ENCODE measurements at places on chromosomes 7 and 10. TPM values are rescaled to one million over a fixed set of nuclear protein-coding genes. Genes with fewer than 3 reads are reported as not detected.

The PROSER2 gene
- total RNA-seq, result 1.1 TPM

GRCh38 chr7:6167004-6167551, 105.3 kb downstream of the CYTH3 start:
- peaks cover 3% of the 10 kb centered on the region for H3K4me1 ChIP-seq
- no peaks in the 10 kb centered on the region for H3K27me3 ChIP-seq
- no peak overlapping the region for H3K27ac ChIP-seq
- H3K4me3 ChIP-seq, result no peak overlapping the region

DNA sequence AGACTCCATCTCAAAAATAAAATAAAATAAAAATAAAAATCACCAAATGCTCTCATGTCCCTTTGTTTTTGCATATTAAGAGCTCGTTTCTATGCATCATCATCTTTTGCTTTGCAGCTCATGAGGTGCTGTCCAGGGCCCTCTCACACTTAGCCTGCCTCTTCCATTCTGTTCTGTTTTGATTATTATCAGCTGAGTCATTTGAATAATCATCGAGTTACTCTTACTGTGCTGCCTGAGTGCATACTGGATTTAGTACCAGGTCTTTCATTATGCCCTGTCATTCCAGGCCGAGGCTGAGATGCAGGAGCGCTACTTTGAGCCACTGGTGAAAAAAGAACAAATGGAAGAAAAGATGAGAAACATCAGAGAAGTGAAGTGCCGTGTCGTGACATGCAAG, 33.0 kb downstream of the UCMA start:
- no peak for DNase-seq
- no peaks in the 10 kb centered on the region for H3K36me3 ChIP-seq
- H3K27ac ChIP-seq, result no peak overlapping the region
- H3K27me3 ChIP-seq, result no peaks in the 10 kb centered on the region

The SFXN3 gene
- 48.3 TPM for total RNA-seq

GRCh38 chr10:78729800-78730199, 339.0 kb upstream of the ZMIZ1 start:
- H3K4me1 ChIP-seq, result no peaks in the 10 kb centered on the region
- no peak overlapping the region for H3K4me3 ChIP-seq
- DNase-seq, result no peak
- no peak overlapping the region for H3K27ac ChIP-seq
- H3K36me3 ChIP-seq, result no peaks in the 10 kb centered on the region

The FANK1 gene
- total RNA-seq, result 0.25 TPM

- H3K36me3 ChIP-seq, result no peaks in the 10 kb centered on the region
- no peaks in the 10 kb centered on the region for H3K4me1 ChIP-seq
- no peaks in the 10 kb centered on the region for H3K27me3 ChIP-seq
- no peak overlapping the region for H3K4me3 ChIP-seq
- H3K27ac ChIP-seq, result no peak overlapping the region
- DNase-seq, result no peak
Measured at GRCh38 chr7:21318916-21319270, 109.0 kb upstream of the SP4 start.

DNA sequence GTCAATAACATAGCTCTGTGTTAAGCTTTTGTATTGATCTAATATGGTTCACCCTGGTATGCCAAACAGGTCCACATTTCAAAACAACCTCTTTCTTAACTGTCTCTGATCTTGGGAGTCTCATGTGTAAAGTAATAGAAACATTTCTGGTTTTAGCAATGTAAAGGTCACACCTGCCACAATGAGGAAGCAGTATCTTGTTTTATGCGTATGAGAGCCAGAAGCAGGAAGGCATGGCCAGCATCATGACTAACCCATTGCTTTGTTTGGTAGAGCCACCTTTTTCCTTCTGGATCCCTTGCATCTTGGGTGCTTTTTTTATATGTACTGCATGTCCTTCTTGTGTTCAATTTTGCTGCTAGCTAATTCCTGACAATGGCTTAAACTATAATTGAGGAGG, 411.3 kb upstream of the SEMA3C start:
- no peak overlapping the region for H3K4me3 ChIP-seq
- no peaks in the 10 kb centered on the region for H3K4me1 ChIP-seq
- H3K27ac ChIP-seq, result no peak overlapping the region
- DNase-seq, result no peak
- H3K36me3 ChIP-seq, result no peaks in the 10 kb centered on the region
